Stromal cell of bone marrow (primary cell): ENCODE measurements at places on chromosomes 7 and 10.

GRCh38 chr10:95260909-95261552, 29.8 kb downstream of the PDLIM1 start:
- DNase-seq = no peak

GRCh38 chr7:155281398-155281969, 16.2 kb upstream of the INSIG1 start:
- DNase-seq = no peak

DNA sequence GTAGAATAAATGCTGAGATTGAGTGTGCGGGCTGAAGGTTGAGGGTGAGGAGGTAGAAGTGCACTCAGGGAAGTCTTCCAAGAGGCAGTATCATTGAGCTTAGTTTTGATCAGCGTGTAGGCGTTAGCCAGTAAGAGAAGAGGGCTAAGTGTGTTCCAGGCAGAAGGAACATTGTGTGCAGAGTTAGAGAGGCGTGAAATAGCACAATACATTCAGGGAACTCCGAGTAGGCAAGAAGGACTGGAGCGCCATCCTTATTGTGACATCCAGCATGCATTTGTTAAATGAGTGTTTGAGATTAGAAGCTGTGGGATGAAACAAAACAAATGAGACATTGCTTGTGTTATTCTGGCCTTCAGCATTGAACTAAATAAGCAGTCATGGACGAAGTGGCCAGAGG, 140.9 kb upstream of the MKLN1 start:
- no peak for DNase-seq

GRCh38 chr7:36036590-36036989, 116.5 kb upstream of the EEPD1 start:
- no peak for DNase-seq

- DNase-seq = no peak
Observed at GRCh38 chr7:114628362-114628761, 213.7 kb downstream of the FOXP2 start.

GRCh38 chr7:48515171-48515570, 343.9 kb downstream of the ABCA13 start:
- no peak for DNase-seq

DNA sequence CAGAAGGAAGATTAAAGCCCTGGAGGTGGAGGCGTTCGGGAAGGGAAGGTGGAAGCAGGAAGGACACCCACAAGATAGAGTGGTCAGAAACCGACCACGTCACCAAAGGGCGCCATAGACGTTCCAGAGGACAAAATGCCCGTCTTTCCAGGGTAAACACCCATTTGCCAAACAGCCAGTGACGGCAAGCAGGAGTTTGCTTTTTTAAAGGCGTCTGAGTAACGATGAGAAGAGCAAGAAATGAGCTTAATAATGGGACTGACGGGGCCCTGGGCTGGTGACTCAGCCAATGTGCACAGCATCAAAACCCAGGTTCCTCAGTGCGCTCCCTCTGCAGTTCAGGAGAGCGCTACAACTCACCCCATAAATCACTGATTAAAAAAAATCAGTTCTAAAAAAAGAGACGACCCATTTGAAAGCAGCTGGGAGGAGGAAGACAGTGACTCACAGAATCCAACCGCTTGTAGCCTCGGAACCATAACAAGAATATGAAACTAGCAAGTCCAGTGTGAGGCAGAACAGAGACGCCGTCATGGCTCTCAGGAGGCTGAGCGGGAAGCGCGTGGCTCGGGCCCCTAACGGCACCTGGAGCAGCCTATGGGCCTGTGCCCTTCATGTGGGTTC, 5.9 kb downstream of the DIP2C start:
- peak; percentile 98 for DNase-seq

GRCh38 chr10:93917064-93917391, 23.2 kb downstream of the SLC35G1 start:
- no peak for DNase-seq

- no peak for DNase-seq
Observed at GRCh38 chr7:21023841-21024484, 237.3 kb upstream of the SP8 start.

DNA sequence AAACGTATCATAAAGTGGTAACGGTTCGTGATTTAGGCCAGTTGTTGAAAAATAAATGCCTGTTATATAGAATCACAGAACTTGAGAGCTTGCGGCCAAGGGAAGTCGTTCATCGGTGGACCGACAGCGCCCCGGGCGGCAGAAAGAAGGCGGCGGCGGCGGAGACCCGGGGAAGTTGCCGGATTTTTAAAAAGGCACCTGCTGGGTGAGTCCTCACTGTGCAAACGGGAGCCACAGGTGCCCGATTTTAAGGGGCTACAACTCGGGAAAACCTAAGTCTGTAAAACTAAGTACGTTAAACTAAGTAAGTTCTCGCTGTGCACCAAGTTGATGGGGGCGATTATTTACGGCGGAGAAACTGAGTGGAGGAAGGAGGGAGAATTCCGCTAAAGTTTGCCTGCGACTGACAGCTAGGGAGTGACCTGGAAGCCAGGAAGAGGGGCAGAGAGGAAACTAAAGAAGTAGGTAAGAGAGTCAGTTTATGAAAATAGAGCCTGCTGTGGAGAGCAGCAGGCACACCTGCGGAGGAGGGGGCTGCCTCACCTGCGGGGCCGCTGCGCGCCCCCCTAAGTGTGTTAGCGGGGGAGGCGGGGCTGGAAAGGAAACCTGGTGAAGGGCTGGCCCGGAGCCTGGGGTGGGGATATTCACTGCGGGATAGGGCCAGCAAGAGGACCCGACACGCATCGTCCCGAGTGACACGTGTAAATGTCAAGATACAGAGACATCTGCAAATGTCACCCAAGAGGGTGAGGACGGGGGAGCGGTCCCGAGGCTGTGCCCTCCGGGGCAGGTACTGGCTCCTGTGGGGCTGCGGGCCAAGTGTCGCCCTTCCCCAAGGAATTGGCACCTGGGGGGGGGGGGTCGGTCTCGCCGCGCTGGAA, 996 bp downstream of the ADAM12 start:
- DNase-seq = peak; percentile 68

GRCh38 chr7:87318741-87319140, 26.7 kb upstream of the CROT start:
- DNase-seq = no peak

GRCh38 chr7:55903985-55904759, 16.9 kb downstream of the ZNF713 start:
- DNase-seq = no peak

DNA sequence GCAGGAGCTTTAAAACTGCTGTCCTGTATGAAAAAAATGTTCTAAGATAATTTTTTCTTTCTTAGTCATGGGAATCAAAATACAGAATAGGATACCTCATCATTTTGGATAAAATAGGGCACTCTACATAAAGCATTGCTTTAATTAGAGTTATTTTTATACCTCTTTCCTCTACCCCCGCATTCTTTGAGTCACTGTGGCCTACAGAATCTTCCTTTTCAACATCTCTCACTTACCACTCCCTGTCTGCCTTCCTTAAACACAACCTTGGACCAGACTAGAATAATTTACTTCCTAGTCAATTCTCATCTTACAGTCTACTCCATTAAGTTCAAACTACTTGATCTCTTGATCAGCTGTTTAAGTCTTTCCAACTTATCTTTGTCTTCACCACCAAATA, 462.3 kb downstream of the PHTF2 start:
- DNase-seq = no peak

DNA sequence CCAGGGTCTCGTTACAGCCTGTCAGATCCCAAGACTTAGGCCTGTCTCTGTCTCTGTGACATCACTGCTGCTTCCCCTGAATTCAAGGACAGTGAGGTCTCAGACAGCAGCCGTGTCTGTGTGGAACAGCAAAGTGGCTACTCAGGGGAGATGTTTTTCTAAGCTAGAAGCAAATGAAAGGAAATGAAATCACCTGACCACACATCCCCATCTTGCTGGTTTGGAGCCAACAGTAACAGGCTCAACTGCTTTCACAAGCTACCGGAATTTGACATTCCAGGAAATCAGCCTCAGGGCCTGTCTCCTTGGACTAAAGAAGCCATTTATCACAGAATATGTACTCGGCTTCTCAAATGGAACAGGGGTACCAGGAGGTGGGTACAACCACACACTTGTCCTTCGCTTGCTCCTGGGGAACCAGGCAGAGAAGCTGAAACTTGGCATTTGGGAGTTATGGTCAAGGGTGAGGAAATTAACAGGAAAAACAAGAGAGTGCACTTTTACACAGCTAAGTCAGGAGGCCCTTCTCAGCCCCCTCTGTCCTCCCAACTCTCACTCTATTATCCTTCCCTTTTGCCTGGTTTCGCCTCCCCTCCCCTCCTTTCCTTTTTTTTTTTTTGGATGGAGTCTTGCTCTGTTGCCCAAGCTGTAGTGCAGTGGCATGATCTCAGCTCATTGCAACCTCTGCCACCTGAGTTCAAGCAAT, 73.2 kb downstream of the SPDYE5 start:
- peak; percentile 78 for DNase-seq

- no peak for DNase-seq
Observed at GRCh38 chr7:31679574-31680305, 7.3 kb upstream of the PPP1R17 start.

- no peak for DNase-seq
Observed at GRCh38 chr7:90251304-90251635, 6.3 kb downstream of the CFAP69 start.

- no peak for DNase-seq
Observed at GRCh38 chr10:32328499-32328898, 18.5 kb downstream of the EPC1 start.

GRCh38 chr7:69860941-69861622, 262.8 kb downstream of the AUTS2 start:
- DNase-seq = no peak
